ENCODE measurements at places on chromosomes 12 and 14.

DNA sequence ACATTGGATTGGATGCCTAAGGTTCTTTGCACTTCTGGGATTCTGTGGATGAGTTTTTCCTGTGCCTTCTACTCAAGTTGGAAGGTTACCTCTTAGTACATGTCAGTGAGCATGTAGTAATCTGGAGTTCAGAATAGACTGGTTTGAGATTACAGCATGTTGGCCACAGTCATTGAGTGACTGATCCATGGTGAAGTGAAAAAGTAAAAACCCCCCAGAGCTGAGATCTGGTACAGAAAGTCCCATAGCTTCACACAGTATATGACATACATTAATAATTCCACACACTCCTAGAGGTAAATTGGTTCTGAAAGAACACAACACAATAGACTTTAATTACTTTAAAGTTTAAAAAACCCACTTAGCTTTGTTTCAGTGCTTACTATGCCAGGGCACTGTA, 11.9 kb upstream of the CCND2 start:
- no peak for DNase-seq

GRCh38 chr12:118900993-118901392, 80.3 kb upstream of the SRRM4 start:
- DNase-seq: no peak

GRCh38 chr12:66441905-66442559, 139.7 kb downstream of the HELB start:
- no peak for DNase-seq

- peak; percentile 94 for DNase-seq
Observed at GRCh38 chr12:52020539-52021336, 14.0 kb downstream of the TAMALIN start.

- no peak for DNase-seq
Observed at GRCh38 chr14:26594148-26594547, 3.7 kb downstream of the NOVA1 start.

GRCh38 chr14:90483571-90483974, 86.7 kb downstream of the CALM1 start:
- DNase-seq: no peak

DNA sequence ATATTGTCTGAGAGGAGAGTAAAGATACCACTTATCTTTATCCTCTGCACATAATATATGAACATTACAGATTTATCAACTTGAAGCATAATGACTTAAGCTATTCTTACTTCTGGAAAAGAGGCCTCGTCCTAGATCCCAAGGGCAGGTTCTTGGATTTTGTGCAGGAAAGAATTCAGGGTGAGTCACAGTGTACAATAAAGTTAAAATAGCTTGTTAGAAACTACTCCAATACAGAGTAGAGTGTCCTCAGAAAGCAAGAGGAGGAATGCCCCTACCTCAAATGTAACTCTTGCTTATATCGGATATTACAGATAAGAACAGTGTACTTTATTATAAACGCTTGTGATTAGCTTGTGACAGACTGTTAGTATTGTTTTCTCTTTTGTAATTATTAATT, 41.9 kb upstream of the ABCC9 start:
- no peak for DNase-seq

DNA sequence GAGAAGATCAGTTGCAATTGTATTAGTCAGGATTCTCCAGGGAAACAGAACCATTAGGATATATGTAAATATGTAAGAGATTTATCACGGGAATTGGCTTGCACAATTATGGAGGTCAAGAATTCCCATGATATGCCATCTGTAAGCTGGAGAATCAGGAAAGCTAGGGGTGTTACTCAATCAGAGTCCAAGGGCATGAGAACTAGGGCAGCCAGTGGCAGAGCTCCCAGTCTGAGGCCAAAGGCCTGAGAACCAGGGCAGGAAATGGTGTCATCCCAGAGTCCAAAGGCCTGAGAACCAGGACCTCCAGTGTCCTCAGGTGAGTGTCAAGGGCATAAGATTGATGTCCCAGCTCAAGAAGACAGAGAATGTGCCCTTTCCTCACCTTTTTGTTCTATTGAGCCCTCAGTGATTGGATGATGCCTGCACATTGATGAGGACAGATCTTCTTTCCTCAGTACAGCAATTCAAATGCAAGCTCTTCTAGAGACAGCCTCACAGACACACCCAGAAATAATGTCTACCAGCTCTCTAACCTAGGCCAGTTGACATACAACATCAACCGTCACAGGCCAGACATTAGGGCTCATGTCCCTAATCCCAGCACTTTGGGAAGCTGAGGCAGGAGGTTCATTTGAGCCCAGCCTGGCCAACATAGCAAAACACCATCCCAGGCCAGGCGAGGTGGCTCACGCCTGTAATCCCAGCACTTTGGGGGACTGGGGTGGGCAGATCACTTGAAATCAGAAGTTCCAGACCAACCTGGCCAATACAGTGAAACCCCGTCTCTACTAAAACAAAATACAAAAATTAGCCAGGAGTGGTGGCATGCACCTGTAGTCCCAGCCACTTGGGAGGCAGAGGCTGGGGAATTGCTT, 34.9 kb upstream of the ZNF740 start:
- DNase-seq: no peak

GRCh38 chr14:88668448-88669116, 105.7 kb downstream of the ZC3H14 start:
- no peak for DNase-seq

DNA sequence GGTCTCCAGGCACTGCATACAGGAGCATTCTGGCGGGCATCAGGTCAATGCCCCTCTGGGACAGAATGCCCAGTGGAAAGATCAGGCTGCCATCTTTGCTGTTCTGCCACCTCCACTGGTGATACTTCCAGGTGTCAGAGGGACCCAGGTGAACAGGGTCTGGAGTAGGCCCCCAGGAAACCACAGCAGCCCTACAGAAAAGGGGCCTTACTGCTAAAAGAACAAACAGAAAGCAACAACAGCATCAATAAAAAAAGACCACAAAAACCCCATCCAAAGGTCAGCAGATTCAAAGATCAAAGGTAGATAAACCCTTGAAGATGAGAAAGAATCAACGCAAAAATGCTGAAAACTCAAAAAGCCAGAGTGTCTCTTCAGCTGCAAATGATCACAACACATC, 15.9 kb downstream of the GLIPR1L1 start:
- no peak for DNase-seq

DNA sequence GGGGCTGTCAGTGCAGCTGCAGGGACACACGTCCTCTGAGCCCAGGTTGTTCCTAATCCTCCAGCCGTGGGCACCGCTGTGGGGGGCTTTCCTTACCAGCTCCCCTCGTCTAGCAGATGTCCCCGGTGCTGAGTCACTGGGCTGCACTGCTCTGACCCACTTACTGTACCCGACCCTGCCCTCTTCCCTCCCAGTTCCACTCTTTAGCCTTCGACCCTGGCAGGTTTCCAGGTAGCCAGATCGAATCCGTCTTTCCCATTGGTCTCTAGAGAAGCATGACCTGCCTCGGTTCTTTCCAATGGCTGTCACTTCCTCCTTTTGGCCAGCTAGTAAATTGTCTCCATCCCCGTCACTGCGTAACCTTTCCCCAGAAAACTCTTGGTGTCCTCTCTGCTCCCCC, 48.4 kb downstream of the ELK3 start:
- no peak for DNase-seq

GRCh38 chr14:80705241-80705980, 236.1 kb downstream of the CEP128 start:
- no peak for DNase-seq

GRCh38 chr14:28879573-28879996, 113.0 kb downstream of the FOXG1 start:
- DNase-seq: no peak

GRCh38 chr14:72457641-72458040, 436.3 kb downstream of the DPF3 start:
- DNase-seq: no peak

GRCh38 chr14:90504643-90505042, 107.8 kb downstream of the CALM1 start:
- no peak for DNase-seq

DNA sequence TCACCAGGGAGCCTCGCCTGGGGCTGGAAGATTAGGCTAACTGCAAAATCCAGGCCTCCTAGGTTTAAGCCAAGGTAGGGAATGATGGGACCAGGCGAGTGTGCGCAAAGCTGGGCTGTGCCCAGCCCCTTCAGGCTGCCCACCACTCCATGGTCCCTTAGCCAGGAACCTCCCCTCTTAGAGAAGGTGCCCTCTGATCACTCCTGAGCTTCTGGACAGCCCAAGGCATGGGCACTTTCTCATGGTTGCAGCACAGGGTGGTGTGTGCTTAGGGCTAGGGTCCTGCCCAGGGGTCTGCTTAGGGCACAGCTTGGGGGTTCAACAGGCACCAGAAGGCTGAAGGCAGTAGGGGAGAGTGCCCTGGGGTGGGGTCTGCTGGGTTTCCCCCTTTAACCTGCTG, 69.0 kb downstream of the PRIMA1 start:
- no peak for DNase-seq

GRCh38 chr12:108392284-108392683, 53.2 kb upstream of the CMKLR1 start:
- DNase-seq: no peak

- peak; percentile 39 for DNase-seq
Observed at GRCh38 chr12:94172973-94173372, 24.6 kb downstream of the PLXNC1 start.

DNA sequence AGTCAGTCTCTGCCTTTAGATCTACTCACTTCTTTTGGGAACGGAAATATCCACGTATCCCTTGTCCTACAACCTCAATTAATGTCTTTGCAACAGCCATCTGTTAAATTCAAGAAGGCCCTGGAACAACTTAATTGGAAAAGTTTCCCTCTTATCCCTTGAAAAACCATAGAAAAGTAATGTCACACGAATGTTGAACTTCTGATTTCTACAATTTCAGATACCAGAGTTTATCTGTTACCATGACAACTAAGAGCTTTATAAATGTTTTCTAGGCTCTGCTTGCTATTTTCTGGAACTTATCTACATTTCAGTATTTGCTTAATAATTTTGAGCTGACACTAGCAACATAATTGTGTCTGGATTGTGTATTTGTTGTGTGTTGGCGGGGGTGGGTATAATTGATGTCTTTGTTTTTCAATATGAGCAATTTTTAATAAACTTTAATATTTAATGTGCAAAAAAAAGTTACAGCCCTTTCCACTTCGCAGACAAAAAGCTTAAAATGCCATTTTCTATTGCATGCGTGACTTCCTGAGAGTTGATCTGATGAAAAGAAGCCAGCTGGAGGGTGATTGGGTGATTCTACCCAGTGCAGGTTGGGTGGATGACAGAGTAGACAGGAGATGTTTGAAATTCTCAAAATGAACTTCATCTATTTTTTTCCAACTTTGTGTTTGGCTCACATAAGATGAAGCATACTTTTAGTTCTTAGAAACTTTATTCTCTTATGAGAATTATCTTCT, 11.8 kb upstream of the EDDM3A start:
- no peak for DNase-seq

- no peak for DNase-seq
Observed at GRCh38 chr14:68140076-68140741, 320.6 kb downstream of the RAD51B start.

GRCh38 chr14:85587151-85587711, 57.3 kb downstream of the FLRT2 start:
- no peak for DNase-seq

GRCh38 chr12:94898388-94898787, 105.1 kb downstream of the NDUFA12 start:
- peak; percentile 29 for DNase-seq

- no peak for DNase-seq
Observed at GRCh38 chr14:93976477-93977057, at the start of gene ASB2. TSS of gene ASB2 (minus strand) at chr14:93976570. CDS start at chr14:93964539, 12,031 bp downstream.

DNA sequence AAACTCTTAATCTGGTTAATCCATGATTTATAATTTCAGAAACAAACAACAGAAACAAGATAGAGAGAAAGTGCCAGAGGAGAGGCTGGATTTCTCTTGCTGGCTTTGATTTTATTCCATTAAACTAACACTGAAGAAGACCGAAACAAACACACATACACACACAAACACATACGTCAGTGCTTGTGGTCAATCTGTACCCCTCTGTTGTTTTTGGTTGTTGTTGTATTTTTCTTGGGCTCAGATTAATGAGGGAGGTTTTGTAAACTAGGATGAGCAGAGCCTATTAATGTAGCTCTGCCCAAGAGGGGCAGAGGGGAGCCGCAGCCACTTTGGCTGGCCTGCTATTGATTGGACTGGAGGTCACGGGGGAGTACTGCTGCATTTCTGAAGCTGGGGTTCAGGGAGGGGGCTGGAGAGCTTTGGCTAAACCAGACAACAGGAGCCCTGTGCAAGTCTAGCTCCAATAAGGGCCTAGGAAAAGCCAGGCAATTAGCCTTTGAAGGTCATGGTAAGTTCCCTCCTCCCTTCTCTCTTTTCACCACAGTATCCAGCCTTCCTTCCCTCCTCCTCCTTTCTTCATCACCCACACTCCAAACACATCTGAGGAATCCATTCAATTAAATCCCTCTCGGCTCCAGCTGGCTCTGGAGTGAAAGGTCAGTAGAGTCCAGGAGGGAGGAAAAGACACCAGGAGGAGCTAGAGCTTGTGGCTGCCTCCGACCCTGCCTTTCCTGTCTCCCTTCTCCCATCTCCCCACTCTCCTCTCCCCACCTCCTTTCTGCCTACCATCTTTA, 344.1 kb upstream of the LMO3 start:
- no peak for DNase-seq

- DNase-seq: no peak
Observed at GRCh38 chr14:71789005-71789404, 143.2 kb upstream of the RGS6 start.

DNA sequence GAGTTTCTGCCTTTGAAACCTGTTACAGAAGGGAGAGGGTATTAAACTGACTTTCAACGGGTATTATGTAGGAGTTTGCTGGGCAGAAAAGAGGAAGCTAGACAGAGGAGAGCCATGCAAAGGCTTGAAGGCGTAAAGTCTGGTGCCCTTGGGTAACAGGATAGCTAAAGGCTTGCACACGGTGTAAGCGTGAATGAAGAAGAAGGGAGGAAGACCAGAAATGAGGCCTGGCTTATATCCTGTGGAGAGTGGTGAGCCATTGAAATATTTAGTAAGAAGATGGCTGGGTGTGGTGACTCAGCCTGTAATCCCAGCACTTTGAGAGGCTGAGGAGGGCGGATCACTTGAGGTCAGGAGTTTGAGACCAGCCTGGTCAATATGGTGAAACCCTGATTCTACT, 22.6 kb downstream of the SUDS3 start:
- DNase-seq: no peak

GRCh38 chr14:55843718-55844403, 263.9 kb downstream of the KTN1 start:
- DNase-seq: no peak

DNA sequence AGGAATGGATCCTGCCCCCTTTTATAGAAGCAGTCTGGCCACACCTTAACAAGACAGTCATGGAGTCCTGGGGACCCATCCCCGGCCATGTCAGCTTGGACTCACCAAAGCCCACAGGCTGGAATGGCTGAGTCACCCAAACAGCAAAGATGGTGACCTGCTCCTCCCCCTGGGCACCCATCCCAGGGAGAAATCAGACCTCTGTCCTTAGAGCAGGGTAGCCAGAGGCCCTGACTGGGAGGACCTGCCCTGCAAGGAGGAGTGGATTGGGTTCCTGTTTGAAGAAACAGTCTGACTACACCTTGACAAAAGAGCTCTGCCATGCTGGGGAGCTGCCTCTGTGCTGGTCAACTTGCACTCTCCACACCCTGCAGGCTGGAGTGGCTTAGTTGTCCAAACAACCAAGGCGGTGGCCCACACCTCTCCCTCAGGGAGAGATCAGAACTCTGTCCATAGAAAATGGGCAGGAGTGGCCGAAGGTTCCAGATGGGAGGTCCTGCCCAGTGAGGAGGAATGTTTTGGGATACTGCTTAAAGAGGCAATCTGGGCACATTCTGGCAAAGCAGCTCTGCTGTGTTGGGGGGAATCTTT, 16.6 kb downstream of the MGP start:
- no peak for DNase-seq
